ENCODE measurements at places on chromosomes 13 and 19.

- no peak for DNase-seq
These were observed 33.5 kb downstream of the ELL start for GRCh38 chr19:18488403-18488723.

DNA sequence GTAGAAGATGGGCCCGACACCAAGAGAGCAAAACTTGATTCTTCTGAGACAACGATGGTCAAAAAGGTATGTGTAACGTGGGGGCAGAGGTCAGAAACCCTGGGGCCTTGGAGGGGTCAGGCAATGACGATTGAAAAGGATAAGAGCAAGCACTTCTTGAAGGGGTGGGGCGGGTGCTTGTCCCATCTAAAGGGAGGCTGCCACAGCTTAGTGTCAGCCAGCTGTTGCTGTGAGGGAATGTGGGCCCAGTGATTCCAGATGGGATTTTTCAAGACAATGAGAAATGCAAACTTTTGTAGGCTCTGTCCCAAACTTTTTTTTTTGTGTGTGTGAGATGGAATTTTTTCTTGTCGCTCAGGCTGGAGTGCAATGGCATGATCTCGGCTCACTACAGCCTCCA, 24.5 kb downstream of the SAE1 start:
- DNase-seq, result no peak

GRCh38 chr19:2016041-2016807, 710 bp upstream of the BTBD2 start:
- DNase-seq, result peak; percentile 25

GRCh38 chr13:95185311-95185710, 115.9 kb downstream of the ABCC4 start:
- no peak for DNase-seq

DNA sequence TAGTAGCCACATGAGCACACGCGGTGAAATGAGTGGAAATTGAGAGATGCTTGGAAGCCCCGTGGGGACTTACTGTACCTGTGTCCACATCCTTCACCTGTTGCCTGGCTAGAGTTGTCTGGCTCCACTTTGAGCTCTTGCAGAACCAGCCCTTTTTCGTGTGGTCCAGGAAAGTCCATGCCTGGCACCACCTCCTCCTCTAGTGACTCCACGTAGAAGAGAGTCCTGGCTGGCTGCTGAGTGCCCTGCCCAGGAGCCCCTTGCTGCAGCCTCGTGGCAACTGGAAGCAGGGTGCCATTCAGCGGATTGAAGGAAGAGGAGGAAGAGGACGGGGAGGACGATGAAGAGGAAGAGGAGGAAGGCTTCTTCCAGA, 515 bp upstream of the ATXN8OS start:
- DNase-seq, result no peak

- no peak for DNase-seq
These were observed 171.7 kb downstream of the LACC1 start for GRCh38 chr13:44051405-44051804.

DNA sequence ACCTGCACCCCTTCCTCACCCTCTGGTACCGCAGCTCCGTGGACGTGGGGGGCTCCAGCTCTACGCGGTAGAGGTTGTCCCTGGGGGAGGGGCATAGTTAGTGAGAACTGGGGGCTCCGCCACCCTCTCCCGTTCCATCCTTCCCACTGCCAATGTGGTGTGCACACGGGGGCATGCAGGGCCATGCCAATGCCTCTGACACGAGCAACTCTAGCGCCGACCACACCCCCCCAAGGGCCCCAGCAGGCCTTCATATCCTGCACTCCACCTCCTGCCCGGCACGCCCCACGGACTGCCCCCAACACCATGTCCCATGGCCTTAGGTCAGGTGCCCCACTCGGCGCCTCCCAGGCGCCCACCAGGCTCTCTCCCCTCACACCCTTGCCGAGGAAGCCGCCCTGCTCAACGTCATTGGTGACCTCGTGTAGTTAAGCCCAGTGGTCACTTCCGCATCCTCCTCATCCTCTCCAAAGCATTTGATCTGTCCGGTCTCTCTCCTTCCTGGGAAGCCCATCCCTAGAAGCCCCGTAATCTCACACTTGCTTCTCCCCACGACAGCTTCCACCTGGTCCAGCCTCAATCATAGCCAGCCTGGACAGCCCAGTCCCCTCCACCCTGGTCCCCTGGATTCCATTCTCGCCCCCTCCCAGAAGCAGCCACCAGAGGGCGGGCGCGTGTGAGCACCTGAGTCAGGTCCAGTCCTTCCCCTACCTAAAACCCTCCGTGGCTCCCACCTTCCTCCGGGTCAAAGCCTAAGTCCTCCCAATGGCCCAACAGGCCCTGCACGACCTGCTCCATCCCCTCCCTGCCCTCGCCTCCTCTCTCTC, 2.1 kb downstream of the SEMA6B start:
- no peak for DNase-seq

DNA sequence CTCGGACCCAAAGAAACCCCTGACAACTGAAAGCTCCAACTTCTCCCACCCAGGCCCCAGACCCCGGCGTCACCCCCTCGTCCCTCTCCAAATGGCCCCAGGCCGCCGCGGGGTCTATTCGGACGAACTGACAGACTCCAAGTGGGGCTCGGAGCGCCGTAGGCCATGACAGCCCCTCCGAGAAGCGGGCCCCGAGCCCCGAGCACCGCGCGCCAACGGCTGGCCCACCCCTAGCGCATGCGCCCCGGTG, 360 bp downstream of the DDX39A start:
- DNase-seq, result no peak
